Effector memory CD4-positive, alpha-beta T cell (primary cell): ENCODE measurements at places on chromosomes 5 and 9.

DNA sequence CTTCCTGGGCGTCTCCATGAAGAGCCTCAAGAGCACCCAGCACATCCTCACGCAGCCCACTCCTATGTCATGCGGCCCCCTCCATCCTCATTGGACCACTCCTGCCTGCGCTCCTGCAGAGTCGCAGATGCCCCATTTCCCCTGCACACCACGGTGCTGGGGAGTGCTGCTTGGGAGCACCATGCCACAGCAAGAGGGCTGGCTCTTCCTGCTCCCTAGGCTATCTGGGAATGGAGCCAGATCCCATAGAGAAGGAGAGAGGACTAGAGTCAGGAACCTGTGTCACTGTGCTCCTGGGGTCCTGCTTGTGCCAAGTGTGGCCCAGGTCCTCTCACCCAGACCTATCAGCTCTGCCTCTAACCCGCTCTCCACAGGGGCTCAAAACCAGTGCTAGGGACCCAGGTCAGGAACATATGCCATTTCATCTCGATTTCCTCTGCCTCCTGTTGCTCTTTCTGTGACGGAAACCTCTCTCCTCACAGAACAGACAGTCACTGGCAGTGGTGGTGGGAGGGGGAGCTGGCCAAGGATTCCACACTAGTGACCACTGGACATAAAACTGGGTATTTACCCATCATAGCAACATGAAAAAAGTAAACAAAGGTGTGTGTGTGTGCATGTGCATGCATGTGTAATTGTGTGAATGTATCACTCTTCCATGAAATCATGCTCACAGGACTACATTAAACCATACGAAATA is 178.4 kb downstream of the TTLL11 start:
- H3K27me3 ChIP-seq, result no peaks in the 10 kb centered on the region
- no peak overlapping the region for H3K27ac ChIP-seq
- H3K4me3 ChIP-seq, result no peak overlapping the region
- no peaks in the 10 kb centered on the region for H3K36me3 ChIP-seq
- no peak for DNase-seq

- no peak for DNase-seq
- H3K27me3 ChIP-seq, result no peaks in the 10 kb centered on the region
- H3K36me3 ChIP-seq, result no peaks in the 10 kb centered on the region
- H3K27ac ChIP-seq, result no peak overlapping the region
- H3K4me3 ChIP-seq, result no peak overlapping the region
- H3K4me1 ChIP-seq, result no peaks in the 10 kb centered on the region
Measured at GRCh38 chr5:10288592-10289219, 19.0 kb downstream of the CMBL start.

DNA sequence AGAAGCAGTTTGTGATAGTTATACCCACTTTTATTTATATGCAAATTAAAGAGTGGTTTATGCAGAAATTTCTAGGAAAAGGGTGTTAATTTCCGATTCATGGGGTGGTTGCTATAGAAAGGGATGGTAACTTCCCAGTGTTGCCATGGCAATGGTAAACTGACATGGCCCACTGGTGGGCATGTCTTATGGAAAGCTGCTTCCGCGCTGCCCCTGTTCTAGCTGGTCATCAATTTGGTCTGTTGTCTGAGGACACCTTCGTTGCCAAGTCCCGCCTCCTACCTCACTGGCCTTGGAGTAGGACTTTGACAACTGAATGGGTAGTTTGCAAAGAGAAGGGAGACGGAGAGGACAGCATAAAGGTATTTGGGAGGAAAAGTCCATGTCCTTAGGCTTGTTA is 74.0 kb upstream of the SMIM23 start:
- DNase-seq, result no peak
- H3K27ac ChIP-seq, result no peak overlapping the region
- H3K4me3 ChIP-seq, result no peak overlapping the region
- no peaks in the 10 kb centered on the region for H3K27me3 ChIP-seq
- H3K4me1 ChIP-seq, result no peaks in the 10 kb centered on the region
- H3K36me3 ChIP-seq, result no peaks in the 10 kb centered on the region

- H3K4me3 ChIP-seq, result no peak overlapping the region
- H3K27ac ChIP-seq, result no peak overlapping the region
- no peak for DNase-seq
- peaks cover 4% of the 10 kb centered on the region for H3K4me1 ChIP-seq
- no peaks in the 10 kb centered on the region for H3K36me3 ChIP-seq
- peaks cover 17% of the 10 kb centered on the region for H3K27me3 ChIP-seq
Measured at GRCh38 chr9:113352411-113352810, 3.1 kb downstream of the BSPRY start.

DNA sequence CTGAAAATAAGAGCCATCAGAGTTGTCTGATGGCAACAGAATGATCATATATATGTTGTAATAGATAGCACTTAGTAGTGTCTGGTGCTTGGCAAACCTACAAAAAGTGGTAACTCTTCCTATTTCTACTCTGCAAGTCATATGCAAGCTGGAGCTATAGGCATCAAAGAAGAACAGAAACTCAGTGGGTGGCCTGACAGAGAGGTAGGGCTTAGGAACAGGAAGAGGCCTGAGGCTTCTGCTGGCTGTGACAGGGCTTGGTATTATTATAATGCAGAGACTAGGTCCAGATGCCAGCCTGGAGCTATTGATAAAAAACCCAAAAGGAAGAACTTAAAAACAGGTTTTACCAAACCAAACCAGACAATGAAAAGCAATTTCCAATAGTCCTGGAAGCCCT is 4.4 kb upstream of the DIAPH1 start:
- no peaks in the 10 kb centered on the region for H3K4me1 ChIP-seq
- DNase-seq, result no peak
- H3K36me3 ChIP-seq, result peaks cover 49% of the 10 kb centered on the region

DNA sequence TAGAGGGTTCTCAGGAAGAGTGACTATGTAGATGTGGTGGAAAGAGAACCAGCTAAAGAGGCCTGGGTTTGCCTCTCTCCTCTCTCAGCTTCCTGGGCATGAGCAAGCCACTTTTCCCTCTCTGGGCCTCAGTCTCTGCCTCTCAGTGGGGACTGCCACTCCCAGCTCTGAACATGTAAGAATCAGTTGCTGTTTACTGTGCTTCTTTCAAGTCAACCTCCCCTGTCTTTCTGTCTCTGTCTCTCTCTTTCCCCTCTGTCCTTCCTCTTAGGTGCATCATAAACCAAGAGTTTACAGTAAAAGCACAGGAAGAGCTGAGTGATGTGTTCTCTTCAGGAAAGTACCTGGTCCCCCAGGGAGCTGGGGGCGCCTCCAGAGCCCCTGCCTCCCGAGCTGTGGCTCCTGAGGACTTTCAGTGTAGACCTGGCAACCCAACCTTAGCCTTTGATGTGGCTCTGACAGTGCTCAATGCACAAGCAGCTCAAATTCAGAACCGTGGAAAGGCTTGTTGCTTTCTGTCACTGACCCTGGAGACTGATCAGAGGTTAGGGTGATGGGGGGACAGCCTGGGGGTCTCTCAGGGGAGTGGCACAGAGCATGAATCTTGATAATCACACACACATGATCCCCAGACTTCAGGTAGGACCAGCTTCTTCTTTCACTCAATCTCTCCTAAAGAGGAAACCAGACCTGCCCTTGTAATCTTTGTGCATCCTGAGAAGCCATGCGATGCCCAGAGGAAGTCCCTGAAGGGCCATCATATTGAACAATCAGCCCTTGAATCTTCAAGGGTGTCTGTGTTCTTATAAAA is 59.4 kb upstream of the TNFSF8 start:
- H3K27me3 ChIP-seq, result no peaks in the 10 kb centered on the region
- no peaks in the 10 kb centered on the region for H3K36me3 ChIP-seq
- peak overlapping the region; percentile 30 for H3K27ac ChIP-seq
- peaks cover 20% of the 10 kb centered on the region for H3K4me1 ChIP-seq

GRCh38 chr9:9499546-9499945 is 1113.3 kb downstream of the PTPRD start:
- H3K27ac ChIP-seq, result no peak overlapping the region
- no peaks in the 10 kb centered on the region for H3K4me1 ChIP-seq
- H3K27me3 ChIP-seq, result no peaks in the 10 kb centered on the region
- H3K4me3 ChIP-seq, result no peak overlapping the region
- no peak for DNase-seq

DNA sequence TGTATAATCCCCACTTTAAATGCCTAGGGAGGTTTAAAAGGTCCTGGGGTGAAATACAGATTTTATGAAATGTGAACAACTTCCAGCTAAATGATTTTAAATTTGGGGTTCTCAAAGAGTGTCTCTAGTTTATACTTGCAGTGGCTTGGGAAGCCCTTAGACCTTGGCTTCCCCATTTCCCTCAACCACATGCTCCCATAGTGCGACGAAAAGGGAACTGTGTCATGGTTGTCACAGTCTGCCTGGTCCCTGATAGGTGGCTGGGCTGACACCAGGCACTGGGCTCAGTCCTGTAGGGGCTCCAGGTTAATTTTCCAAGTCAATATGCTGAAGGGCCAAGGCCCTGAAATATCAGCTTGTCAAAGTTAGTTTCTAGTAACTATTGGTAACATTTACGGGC is 10.4 kb upstream of the CXCL14 start:
- H3K36me3 ChIP-seq, result no peaks in the 10 kb centered on the region
- no peaks in the 10 kb centered on the region for H3K4me1 ChIP-seq
- no peak for DNase-seq
- no peak overlapping the region for H3K4me3 ChIP-seq

GRCh38 chr5:173233347-173234128 is 1.5 kb downstream of the NKX2-5 start:
- peaks cover 28% of the 10 kb centered on the region for H3K4me1 ChIP-seq
- H3K27ac ChIP-seq, result no peak overlapping the region
- H3K4me3 ChIP-seq, result no peak overlapping the region
- no peaks in the 10 kb centered on the region for H3K36me3 ChIP-seq
- DNase-seq, result no peak

- DNase-seq, result no peak
- H3K27me3 ChIP-seq, result no peaks in the 10 kb centered on the region
- no peak overlapping the region for H3K4me3 ChIP-seq
- H3K4me1 ChIP-seq, result no peaks in the 10 kb centered on the region
- no peaks in the 10 kb centered on the region for H3K36me3 ChIP-seq
- H3K27ac ChIP-seq, result no peak overlapping the region
Measured at GRCh38 chr9:111821006-111821528, 26.3 kb upstream of the SHOC1 start.

DNA sequence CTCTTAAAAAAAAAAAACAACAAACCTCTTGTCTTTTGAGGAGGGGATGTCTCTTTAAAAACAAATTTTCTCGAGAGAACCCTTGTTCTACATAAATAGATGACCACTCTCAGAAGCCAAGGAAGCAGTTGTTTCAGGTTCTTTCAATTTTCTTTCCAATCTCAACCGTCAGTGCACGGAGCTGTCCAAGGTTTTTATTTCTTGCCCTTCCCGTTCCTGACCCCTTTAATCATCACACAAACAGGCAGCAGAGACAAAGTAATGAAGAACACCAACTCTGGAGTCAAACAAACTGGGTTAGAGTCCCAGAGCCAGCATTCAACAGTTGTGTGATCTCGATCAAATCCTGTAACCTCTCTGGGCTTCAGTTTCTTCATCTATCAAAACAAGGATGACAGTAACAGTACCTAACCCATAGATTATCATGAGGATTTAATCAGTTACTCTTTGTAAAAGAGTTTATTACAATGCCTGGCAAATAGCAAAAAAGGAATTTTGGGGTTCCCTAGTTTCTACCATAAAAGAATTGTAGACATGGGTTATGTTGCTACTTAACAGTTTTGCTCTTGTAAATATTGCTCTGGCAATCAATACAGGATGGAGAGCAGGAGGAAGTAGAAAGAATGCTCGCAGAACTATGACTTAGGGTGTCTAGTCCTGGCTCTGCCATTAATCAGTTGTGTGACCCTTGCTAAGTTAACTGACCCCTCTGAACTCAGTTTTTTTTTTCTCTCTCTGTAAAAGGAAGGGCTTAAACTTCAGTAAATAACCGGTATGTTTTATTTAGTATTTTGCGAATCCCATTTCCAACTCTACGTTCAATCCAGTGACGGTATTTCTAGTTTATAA is 1.0 kb upstream of the NIM1K start:
- no peak overlapping the region for H3K4me3 ChIP-seq
- H3K27me3 ChIP-seq, result peaks cover 3% of the 10 kb centered on the region
- DNase-seq, result no peak
- H3K4me1 ChIP-seq, result peaks cover 19% of the 10 kb centered on the region
